ENCODE measurements at places on chromosomes 12 and 14.

- DNase-seq, result no peak
These were observed 3.1 kb upstream of the DDHD1 start for GRCh38 chr14:53156238-53156637.

DNA sequence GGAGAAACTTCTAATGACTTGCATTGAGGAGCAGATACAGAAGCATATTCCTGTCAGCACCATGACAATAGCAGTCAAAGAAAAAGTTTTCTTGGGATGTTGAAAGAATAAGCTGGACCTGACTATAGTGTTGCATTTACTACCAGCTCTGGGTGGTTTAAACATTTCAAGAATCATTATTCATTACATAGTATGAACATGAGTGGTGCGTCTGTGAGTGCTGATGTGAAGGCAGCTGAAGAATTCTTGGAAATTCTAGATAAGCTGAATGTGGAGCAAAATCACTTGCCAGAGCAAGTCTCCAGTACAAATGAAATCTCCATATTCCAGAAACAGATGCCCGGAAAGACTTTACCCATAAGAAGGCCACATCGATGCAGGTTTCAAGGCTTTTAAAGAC, 45.0 kb upstream of the STAB2 start:
- no peak for DNase-seq

GRCh38 chr12:55142669-55143565, 16.7 kb downstream of the OR9K2 start:
- peak; percentile 0 for DNase-seq

DNA sequence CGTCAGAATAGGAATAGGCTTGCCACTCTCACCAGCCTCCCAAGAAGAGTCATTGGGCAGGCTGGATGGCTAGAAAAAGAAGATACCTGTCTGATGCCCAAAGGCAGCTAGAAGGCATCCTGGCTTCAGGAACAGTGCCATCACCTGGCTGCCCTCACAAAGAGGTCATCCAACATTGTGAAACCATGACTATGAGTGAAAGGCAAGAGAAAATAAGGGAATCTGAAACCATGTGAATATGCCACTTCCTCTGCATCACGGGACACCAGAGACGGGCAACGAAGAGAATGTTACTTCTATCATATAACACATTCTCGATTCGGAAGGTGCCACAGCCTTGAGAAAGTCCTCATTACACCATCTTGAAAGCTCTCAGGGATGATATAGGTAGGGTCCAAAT, 182.0 kb downstream of the DAD1 start:
- no peak for DNase-seq

Measured in AG09309 (cell line).